Tongue (tissue), 3 donors: ENCODE measurements at places on chromosomes 1 and 21.

DNA sequence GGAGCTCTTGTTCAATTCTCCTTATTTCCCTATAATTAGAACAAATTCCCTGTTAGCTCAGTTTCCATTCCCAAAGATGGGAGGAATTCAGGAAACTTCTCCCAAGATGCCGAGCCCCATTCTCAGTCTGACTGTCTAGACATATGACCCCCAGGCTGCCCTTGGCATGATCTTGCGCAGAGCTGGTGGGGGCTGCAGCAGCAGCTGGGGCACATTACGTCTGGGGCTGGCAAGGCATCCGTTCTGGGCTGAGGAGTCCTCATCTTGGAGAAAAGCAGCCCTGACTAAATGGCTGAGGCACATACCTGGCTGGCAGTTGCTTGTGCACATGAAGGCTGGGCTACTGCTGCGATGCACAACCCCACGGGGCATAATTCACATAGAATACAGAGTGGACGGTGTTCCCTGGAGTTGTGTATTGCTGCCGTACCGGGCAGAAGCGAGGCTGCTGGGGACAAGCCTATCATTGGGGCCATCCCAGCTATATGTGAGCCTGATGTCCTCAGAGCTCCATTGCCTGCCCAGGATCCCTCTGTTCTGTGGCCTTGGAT lies 36.4 kb upstream of the TRABD2B start:
- DNase-seq, result no peak

- no peak for DNase-seq
These were observed 304.5 kb downstream of the TTLL7 start for GRCh38 chr1:83694449-83694848.

DNA sequence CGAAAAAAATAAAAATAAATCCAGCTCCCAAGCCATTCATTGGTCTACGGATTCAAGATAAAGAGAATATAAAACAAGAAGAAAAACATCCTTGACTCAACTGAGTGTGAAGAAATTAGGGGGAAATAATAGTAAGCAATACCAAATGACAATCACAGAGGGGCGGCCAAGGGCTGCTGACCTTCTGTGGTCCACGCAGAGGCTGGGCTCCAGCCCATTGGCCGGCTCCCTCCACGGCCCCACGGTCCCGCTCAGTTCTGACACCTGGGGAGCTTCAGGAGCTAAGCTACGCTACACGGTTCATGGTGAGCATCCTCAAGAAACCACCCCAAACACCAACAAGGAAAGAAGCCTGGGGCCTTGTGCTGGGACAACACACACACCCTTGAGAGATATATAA lies 400 bp upstream of the KRTAP10-12 start:
- DNase-seq, result no peak

GRCh38 chr1:51234721-51235425 lies 1.2 kb upstream of the RNF11 start:
- peak; percentile 84 for DNase-seq

DNA sequence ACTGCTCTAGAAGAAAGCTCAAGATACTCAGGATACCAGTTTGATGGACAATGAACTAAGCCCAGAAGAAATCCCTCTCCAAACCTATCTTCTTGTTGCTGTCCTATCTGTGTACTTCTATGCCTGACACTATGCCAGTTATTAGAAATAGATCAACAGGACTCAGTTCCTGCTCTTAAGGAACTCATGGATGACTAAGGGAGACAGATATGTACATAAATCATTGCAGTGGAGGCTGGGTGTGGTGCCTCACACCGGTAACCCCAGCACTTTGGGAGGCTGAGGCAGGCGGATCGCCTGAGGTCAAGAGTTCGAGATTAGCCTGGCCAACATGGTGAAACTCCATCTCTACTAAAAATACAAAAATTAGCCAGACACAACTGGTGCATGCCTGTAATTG lies 42.4 kb upstream of the AK4 start:
- DNase-seq, result no peak

DNA sequence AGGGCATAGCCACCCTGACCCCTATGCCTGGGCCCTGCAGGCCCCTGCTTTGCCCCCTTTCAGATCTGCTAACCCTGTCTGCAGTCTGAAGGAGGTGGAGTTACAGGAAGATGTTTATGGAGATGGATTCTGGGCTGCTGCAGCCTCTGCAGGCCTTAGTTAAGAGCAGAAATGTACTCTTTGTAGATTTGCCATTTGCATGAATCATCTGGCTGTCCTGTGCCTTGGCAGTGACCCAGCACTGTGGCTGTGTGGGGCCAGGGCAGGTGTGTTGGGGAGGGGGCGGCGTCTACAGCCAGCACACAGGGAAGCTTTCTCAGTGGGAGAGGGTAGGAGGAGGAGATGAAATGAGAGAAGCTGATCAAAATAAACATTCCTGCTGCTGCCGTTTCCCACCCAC lies 867.3 kb downstream of the PLA2G4A start:
- DNase-seq, result peak; percentile 10

DNA sequence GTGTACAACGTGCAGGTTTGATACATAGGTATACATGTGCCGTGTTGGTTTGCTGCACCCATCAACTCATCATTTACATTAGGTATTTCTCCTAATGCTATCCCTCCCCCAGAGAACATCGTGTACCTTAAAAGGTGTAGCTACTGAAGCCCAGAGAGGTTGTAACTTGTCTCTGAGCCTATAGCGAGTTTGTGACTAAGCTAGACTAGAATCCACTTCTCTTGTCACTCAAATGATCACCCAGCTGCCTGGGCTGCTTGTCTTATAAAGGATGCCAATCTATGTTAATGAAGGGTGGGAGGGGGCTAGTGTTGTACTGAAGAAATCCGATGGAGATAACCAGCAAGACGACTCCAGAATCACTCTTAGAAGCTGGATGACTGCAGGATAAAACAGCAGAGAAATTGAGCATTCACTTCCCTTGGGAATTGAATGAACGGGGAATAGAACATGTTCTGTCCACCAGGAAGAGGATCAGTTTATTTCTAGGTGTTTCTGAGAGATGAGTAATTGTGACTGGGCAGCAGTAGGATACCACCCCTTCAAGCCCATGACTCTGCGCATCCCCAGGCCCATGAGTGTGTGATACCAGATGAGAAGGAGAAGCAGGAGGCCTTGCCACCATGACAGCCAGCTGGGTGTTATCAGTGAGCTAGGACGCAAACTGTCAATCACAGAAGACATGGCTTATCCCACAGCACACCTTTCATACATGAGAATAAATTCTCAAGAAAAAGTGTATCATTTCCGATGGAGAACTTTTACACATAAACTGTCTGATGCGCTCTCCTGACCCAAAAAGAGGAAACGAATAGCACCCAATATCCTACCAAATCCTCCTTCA lies 390.4 kb downstream of the NTNG1 start:
- no peak for DNase-seq

DNA sequence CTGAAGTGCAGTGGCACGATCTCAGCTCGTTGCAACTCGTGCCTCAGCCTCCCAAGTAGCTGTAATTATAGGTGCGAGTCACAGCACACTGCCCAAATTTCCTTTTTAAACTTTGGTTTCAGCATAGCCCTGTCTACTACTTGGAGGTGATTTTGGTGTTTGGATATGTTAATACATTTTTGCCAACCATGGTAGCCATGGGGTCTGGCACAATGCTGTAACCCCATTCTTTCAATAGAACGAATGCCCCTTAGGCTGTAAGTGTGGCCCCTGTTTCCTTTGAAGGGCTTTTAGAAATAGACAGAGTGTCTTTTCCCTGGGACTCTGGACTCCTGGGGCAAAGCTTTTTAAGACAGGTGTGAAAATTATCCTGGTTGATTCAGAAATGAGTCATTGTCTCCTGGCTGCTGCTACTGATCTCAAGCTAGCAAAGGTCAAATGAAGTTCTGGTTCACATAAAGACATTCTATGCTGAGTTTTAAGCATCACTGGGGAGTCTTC lies 141.1 kb upstream of the RUNX1 start:
- DNase-seq, result no peak

DNA sequence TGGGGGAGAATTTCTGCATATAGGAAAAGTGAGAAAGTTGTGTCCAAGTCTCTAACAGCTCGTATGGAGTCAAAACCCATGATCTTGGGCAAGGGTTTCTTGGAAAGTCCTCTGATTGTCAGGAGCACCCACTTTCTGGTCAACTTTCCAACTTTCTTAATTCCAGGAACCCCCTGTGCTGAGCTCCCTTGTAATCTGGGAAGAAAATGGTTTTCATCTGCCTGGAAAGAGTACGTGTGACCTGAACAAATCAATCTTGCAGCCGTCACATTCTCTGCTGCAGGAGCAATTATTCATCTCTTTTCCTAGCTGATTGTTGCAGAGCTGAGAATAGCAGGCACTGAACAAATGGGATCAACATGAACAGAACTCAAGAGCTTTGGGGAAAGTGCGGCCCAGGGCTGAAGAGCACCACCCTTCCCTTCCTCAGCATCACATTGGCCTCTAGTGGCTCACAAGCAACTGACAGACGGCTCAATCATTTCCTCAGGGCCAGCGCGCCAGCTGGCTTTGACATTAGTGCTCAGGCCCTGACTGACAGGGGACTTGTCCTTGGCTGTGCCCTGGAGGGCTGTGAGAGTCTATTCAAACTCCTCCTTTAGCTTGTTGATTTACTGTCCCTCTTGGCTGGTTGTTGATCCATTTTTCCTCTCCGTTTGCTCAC lies 295.2 kb downstream of the HLX start:
- peak; percentile 48 for DNase-seq

DNA sequence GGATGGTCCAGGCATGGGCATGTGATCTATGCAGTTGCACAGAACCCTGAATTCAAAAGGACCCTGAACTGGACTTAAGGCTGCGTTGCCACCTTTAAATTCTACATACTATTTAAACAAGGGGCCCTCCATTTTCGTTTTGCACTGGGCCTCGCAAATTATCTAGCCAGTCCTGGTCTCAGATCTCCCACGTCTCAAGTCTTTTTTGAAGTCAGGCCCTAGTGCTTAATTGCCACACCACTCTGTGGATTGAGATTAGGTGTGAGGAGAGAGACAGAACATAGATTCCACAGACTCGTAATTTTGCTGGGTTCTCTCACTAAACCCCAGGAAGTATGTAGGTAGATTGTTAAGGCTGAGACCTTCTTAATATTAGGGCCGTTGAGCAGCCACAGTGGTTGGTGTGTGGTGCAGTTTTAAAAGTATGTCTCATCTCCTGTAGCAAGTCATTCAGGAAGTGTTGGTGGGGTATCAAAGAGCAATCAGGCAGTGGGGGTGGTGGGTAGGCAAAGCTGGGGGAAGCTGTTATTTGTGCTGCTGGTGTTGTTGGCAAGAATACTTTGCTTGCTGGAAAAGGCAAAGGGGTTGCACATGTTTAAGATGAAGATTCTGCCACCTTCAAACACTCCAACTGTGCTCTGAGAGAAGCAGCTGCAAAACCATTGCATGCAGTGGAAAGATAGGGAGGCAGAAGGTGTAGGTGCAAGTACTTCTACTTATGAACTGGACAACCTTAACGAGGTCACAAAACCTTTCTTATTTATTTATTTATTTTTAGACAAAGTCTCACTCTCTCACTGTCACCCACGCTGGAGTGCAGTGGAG lies 11.2 kb downstream of the CD84 start:
- no peak for DNase-seq

- no peak for DNase-seq
These were observed 135.9 kb upstream of the CHRM3 start for GRCh38 chr1:239250353-239251035.

DNA sequence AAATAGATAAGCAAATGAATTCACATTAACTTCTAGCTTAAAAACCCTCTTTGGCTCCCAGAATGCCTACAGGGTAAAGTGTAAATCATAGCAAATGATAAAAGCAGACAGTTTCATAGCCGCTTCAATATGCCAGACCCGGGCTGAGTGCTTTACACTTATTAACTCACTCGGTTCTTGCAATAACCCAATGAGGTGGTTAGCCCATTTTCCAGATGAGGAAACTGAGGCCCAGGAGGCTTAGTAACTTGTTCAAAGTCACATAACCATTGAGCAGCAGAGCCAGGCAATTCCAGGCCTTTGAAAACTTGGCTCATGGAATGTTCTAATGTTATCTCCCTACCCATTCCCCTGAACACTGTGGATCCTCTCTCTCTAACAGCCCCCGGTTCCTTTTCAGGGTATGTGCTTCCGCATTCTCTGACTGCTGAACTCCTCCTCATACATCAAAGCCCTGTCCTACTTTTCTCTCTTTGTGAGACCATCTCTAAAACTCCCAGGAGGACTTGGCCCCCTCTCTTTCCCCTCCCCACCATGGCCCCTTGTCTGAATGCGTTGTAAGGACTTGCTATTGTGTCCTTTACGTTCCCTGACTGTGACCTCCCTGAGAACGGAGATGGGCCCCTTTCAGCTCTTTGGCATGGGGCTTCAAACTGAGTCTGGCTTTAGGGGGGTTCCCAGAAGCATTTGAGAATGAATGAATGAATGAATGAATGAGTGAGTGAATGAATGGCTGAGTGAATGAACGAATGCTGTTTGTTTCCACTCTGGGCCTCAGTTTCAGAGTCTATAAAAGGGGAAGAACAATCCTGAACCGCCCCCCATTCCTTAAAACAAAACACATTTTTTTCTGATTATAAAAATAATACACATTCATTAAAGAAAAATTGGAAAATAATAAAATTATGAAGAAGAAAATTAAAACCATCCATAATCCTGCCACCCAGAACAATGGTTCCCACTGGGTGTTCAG lies 15.6 kb upstream of the RUNX3 start:
- no peak for DNase-seq

DNA sequence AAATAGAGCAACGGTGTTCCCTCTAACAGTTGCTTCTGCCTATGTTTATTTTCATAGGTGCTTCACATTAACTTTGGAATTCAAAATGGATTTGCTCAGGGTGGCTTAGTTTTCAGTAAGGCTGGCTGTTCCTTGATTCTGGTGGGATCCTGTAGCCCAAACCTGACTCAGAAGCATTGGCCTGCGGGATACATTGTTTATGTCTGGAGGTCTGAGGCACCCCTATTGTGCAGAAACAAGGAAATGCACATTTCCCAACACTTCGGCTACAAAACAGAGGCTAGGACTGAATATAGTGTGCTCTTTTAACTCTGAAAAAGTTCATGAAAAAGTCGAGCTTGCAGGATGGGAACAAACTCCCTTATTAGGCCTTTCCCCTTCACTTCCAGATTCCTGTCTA lies 133.8 kb upstream of the F3 start:
- DNase-seq, result no peak

DNA sequence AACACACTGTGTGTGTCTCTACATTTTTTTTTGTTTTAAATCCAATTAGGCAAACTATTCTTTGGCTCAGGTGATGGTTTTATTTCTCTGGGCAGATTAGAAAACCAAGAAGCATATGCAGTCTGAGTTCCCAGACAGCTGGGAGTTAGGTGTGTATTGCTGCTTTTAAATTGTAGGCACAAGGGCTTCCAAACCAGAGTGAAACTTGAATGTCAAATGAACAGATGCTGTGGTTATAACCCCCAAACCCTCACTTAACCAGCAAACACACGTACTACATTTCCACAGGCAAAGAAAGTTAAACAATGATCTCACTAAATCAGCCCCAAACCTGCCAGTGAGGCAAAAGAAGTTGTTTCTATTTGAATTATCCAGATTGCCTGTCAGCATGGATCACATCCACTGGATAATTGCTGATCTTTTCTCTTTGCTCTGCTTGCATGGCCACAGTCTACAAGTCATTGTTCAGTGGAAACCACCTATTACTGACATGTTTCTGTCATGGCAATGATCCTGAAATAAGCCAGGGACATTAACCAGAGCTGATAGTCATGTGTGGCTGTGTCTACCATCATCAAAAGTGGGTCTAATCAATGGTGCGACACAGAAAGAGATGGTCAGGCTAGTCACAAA lies 576.5 kb upstream of the PLXNA2 start:
- peak; percentile 26 for DNase-seq

GRCh38 chr1:159892944-159893343 lies 7.0 kb downstream of the CFAP45 start:
- DNase-seq, result no peak
